ENCODE measurements at places on chromosomes 16 and 17. TPM values are rescaled to one million over a fixed set of nuclear protein-coding genes. Genes with fewer than 3 reads are reported as not detected.

- DNase-seq: no peak
Observed at GRCh38 chr17:82348866-82349265, 10.2 kb upstream of the TEX19 start.

DNA sequence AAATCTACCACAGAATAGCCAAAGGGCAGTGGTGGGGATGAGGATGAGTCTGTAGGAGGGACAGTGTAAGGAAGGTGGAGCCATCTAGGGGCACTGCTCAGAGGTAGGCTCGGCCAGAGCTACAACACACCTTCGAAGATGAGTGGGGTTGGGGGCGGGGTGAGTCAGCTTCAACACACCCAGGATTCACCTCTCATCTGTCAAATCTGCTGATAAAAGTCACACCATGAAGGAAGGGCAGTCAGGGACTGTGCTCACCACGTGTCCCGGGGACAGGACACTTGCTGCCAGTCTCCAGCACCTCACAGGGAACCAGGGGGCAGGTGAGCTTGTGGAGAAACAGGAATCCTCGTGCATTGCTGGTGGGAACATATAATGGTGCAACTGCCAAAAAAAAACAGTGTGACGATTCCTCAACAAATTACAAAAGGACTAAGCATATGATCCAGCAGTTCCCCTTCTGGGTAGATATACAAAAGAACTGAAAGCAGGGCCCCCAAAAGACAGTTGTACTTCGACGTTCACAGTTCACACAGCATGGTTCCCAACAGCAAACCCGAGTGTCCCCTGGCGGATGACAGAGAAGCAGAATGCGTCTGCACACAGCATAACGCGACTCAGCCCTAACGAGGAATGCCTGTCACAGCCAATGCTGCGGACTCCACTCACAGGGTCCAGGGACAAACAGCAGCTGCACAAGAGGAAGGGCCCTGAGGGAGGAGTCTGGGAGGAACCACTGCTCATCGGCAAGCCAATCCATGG lies 133.1 kb downstream of the ANKRD11 start:
- DNase-seq: no peak

DNA sequence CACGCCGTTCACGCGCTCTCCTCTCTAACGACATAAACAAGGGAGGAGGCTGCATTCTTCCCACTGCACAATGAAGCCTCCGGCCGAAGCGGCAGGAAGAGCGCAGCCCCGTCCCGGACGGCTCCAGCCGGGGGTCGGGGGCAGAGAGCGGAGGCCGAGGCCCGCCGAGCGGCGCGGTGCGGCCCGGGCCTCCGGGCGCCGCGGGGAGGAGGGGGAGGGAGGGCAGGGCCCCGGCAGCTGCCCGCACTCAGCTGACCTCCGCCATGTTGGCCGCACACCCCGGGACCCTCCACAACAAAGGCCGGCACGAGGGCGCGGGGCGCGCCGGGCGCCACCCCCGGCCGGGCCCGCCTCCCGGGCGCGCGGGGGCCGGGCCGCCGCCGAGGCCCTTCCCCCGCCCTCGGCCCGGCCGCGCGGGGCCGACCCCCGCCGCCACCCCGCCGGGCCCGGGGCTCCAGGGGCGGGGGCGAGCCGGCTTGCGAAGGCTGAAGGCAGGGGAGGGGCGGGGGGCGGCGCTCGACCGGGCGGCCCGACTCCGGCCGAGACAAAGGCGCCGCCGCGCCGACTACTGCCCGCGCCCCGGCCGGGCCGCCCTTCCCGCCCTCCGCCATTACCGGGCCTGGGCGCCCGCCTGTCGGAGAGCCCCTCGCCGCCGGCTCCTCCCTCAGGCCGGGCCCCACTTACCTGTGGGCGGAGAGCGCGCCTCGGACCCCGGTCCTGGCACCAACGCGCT lies 527 bp downstream of the SIAH1 start:
- DNase-seq: peak; percentile 64

DNA sequence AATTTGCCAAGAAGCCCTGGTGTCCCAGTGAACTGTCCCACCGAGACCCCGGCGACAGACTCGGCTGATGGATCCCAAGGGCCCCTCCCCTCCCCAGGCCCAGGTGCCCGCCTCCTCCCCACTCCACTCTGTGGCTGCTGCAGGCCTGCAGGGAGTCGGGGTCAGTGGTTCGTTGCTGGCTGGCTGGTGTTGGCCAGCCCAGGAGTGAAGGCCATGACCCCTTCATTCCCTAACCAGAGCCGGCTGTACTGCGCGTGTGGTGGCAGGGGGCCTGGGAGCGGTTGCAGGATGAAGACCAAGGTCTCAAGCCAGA lies 9.2 kb upstream of the TBX2 start:
- DNase-seq: no peak

DNA sequence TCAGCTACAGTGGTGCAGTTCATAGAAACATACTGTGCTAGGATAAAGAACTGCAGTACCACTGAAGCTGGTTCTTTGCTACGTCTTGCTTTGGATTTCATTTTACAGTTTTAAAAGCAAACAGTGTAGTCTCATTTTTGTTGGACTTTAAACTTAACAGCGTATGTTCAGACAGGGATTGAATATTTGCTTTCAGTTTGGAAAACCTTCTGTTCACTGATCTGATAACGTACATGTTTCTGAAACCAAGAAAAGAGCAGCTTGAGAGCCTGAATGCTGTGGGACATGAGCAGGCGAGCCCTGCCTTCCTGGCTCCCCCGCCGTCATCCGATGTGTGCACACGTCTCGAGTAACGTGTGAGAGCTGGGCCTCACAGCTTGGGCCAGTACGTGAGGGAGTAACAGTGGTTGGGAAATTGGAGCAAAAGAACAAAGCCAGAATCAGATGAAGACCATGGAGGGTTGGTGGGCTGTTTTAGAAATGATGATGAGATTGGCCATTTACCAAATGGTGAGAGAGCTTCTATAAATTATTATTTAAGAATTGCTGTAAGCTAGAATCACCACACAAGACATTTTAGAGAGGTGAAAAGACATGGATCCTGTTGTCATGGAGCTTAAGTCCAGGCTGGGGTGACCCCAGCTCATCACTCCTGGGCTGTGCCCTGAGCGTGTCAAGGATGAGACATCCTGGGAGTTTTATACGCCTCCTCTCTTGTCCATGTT lies 20.8 kb upstream of the CLEC18C start:
- no peak for DNase-seq

GRCh38 chr17:49976163-49976827 lies 7.3 kb downstream of the DLX4 start:
- DNase-seq: no peak

- no peak for DNase-seq
Observed at GRCh38 chr16:50260206-50261159, 5.9 kb upstream of the ADCY7 start.

GRCh38 chr16:75477680-75478473 lies 13.4 kb upstream of the TMEM170A start:
- no peak for DNase-seq

DNA sequence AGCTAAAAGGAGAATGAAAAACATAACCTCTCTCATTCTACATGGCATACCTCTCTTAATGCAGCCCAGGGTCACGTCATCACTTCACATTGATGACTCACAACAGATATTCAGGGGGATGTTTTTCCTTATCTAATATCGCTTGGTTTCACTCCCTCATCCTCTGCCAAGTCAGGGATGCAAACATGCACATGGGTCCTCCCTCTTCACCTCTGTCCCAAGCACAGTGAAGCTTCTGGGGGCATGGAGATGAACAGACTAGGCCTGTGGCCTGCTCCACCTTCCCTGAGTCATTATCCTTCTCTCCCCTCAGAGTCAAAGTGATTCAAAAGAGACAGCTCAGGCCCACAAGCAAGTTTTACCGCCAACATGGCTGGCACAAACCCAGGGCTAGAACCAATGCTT lies 2.3 kb upstream of the MT2A start:
- DNase-seq: no peak

DNA sequence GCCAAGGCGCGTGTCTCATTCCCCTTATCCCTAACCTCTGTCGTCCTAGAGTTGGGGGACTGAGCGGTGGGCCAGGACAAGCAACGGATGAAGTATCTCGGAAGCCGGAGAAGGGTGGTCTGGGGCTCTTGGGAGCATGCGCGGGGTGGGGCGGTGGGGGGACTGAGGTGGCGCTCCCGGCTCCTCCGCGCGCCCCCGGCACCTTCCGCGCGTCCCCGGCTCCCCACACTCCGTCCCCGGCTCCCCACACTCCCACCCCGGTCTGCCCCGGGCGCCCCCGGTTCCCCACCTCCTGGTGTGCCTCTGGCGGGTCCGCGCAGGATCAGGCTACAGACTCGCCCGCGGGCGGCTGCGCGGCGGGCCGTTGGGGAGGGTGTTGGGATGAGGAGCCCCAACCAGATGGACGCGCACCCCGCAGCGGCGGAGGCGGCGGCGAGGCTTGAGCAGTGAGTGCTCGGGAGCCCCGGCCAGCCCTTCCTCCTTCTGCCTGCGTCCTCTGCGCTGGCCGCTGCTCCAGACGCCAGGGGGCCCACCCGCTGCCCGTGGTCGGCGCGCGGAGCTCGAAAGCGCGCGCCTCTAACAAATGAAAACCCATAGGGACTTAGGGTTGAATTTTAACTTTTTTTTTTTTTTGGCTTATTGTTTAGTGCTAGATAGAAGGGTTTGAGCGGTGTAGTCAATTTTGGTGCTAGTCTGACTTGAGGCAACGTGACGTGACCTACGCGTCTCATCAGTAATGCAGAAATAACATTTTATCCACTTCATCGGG lies 5.6 kb upstream of the CRYM start:
- peak; percentile 62 for DNase-seq

- peak; percentile 39 for DNase-seq
Observed at GRCh38 chr17:17494870-17495535, 1.2 kb downstream of the RASD1 start.

DNA sequence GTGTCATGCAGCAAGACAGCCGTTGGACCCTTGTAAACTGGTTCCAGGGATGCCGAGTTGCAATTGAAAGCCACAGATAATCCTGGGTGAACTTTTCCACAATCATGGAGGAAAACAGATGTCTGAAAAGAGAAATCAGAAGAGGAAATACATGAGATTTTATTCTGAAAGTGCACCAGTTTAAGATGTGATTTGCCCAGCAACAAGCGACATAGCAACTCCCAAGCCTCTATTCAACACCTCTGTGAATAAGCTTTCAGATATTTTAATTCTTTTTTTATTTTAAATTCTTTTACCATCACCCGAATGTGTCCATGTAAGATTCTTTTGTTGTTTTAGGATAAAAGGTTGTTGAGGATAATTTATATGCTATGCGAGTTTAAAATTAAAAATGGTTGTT lies 46.0 kb downstream of the PKD1L3 start:
- DNase-seq: no peak

- DNase-seq: no peak
Observed at GRCh38 chr16:89721546-89722391, 432 bp downstream of the ZNF276 start.

GRCh38 chr17:80421381-80422090 lies 6.6 kb downstream of the ENDOV start:
- DNase-seq: no peak

GRCh38 chr17:50047488-50048126 lies 8.3 kb upstream of the ITGA3 start:
- no peak for DNase-seq

DNA sequence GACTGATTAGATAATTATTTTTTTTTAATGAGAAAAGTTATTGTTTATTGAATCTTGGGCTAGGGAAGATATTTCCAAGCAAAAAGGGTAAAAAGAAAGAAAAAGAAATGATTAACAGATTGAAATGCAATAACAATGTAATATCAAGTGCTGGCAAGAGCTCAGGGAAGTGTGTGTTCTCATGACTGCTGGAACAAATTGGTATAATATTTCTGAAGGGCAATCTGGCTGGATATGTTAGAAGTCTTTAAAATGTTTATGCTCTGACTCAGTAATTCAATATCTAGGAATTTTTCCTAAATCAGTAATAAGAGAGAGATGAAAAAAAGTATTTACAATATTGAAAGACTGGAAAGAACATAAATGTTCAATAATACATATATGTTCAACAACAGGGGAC lies 7.6 kb upstream of the ZNF624 start:
- DNase-seq: no peak

GRCh38 chr17:21528031-21528695 lies 152.0 kb downstream of the KCNJ12 start:
- no peak for DNase-seq

- no peak for DNase-seq
Observed at GRCh38 chr17:38355251-38355650, 3.6 kb downstream of the SOCS7 start.

GRCh38 chr16:630815-631405 lies at the start of gene WFIKKN1:
Gene WFIKKN1, plus strand, starts transcription at chr16:630985. Its CDS starts 269 bp downstream, at chr16:631254.
- DNase-seq: peak; percentile 73

GRCh38 chr16:13957197-13958078 lies 37.5 kb downstream of the ERCC4 start:
- DNase-seq: no peak

DNA sequence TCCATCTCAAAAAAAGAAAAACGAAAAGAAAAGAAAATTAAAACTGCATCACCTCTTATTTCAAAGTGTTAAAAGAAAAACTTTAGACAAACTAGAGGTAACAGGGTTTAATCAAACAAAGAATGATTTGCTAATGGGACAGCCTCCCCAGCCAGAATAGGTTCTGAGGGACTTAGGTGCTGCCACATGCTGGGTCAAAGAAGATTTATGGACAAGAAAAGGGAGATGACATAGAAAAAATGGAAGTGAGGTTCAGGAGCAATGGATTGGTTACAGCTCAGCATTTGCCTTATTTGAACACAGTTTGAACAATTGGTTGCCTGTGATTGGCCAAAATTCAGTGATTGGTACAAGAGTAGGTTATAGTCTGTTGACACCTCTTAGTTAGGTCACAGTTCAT lies 21.1 kb downstream of the TMC5 start:
- DNase-seq: no peak

- DNase-seq: no peak
Observed at GRCh38 chr16:85310868-85311585, 198.8 kb upstream of the CIBAR2 start.

DNA sequence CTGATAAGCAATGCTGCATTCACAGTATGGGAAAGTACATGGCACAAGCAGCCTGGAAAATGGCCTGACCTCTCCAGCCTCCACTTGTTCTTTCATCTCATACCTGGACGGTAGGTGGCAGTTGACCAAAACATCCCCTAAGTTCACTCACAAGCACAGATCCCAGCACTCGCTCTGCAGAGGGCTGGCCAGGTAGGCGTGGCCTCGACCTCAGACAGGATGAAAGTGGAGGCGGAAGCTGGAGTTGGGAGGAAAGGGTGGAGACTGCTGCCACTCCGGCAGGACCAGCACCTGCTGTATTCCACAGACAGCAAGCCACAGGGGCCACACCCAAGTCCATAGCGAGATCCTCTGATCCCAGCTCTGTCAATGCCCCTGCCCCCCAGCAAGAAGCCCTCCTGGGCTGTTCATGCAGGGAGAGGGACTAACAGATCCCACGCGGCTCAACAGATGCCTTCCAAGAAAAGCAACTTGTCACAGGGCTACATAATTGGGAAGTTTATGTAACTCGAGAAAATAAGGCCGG lies 31.3 kb downstream of the ZCCHC14 start:
- peak; percentile 77 for DNase-seq

GRCh38 chr16:67250045-67250327 lies 1.2 kb downstream of the SLC9A5 start:
- no peak for DNase-seq

NAGS gene
- 0.89 TPM for total RNA-seq

TNFRSF17 gene
- not detected for total RNA-seq

KIF19 gene
- 1.7 TPM for total RNA-seq

ATP1B2 gene
- total RNA-seq: 2.1 TPM

PLCG2 gene
- total RNA-seq: 10.3 TPM

SLC52A1 gene
- total RNA-seq: not detected

BRICD5 gene
- total RNA-seq: 22.5 TPM

CPNE2 gene
- total RNA-seq: 6.7 TPM

MYCBPAP gene
- total RNA-seq: 3.5 TPM

Data from progenitor cell of endocrine pancreas (in vitro differentiated cells).